Activated T-cell treated with anti-CD3 and anti-CD28 coated beads, Interleukin-2, amount 50 U/mL, for 4 hours (primary cell): ENCODE measurements at places on chromosomes 5 and 9.
A peak's percentile ranks its signal among the peaks of the same experiment; 100 is the strongest.

- DNase-seq: no peak
These were observed 921.8 kb downstream of the NR2F1-AS1 start for GRCh38 chr5:92659246-92659645.

DNA sequence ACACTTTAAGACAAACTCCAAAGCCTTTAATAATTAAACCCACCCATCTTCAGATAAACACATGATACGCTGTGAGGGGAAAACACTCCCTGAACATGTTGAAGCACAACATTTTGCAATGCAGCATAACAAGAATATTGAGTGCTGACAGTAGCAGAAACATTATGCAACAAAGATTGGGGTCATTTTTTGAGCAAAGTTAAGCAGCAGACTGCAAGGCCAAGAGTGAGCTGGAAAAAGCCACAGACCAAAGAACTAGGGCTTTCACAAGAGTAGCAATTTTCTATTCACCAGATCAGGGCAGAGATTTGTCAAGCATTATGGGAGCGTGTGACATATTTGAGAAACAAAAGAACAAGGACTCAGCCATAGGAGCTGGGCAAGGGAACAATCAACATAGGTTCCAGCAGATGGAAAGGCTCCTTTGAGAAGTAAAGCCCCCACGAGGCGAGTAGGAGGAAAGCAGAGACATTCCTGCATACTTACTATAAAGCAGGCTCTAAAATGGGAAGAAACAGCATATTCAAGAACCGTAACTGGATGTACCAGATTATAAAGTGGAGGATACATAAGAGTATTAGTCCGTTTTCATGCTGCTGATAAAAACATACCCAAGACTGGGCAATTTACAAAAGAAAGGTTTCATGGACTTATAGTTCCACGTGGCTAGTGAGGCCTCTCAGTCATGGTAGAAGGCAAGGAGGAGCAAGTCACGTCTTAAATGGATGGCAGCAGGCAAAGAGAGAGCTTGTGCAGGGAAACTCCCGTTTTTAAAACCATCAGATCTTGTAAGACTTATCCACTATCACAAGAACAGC is 4.8 kb upstream of the TTC23L start:
- DNase-seq: no peak

DNA sequence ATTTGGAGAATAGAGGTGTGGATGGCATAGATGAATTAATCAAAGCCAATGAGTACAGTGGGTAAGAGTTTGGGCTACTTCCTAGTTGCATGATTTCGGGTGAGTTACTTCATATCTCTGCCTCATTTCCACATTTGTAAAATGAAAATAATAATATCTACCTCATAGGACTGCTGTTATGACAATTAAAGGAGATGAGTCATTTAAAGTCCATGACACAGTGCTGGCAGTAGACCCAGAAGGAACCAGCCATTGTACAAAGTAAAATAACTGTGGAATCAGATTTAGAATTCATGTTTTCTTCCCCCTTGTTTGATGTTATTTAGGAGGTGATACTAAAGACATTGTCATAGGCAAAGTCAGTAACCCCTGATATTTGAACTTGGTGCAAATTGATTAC is 139.5 kb upstream of the SLC27A6 start:
- no peak for DNase-seq

- no peak for DNase-seq
These were observed 295.0 kb downstream of the ADAMTS6 start for GRCh38 chr5:65186646-65187227.

GRCh38 chr9:113548221-113549041 is 84.9 kb downstream of the RGS3 start:
- peak; percentile 25 for DNase-seq

DNA sequence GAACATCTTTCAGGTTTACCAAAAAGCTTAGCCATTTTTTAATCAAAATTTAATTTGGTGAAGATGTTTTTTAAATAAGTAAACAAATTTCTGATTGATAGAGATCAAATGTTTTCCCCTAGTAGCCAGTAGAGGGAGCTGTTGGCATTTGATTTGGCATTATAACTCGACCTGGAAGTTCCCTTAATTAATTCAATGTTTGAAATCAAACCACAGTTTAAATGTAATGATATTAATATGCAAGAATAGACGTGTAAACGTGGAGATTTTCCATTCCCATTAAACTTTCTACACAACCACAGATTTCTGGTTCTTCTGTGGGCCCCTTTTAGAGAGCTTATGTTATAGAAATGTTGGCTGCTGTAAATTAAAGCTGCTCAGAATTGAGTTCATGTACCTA is 148.1 kb upstream of the MPDZ start:
- no peak for DNase-seq

- DNase-seq: no peak
These were observed 222.6 kb downstream of the PRDM9 start for GRCh38 chr5:23730023-23730422.
